ENCODE measurements at places on chromosomes 1 and 21.

- no peak for DNase-seq
These were observed 279.3 kb downstream of the PAPPA2 start for GRCh38 chr1:176742322-176742721.

DNA sequence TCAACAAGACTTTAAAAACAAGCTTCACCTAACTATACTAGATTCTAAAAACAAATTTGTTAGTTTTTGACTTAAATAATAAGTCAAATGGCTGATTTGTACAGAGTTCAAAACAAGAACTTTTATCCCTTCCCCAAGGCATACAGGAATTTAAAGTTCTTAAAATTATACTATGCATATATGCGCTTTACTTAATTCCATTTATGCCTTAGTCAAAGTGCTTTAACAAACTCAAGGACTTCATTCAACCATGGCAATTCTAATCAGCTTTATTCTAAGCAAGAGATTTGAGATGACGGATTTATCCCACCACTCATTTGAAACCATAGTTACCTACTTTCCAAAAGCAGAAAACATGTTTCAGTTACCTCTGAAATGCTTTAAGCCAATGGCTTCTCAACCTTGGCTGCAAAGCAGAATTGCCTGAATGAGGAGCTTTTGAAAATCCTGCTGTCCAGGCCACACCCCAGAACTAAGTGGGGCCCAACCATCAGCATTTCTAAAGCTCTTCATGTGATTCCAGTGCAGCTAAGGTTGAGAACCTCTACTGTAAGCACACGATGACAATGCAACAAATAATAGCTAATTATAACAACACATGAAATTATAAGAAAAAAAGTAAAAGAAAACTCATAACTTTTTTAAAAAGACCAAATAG lies 44.6 kb downstream of the TTLL7 start:
- no peak for DNase-seq

- no peak for DNase-seq
These were observed 4.3 kb upstream of the C1orf115 start for GRCh38 chr1:220685879-220686278.

GRCh38 chr1:75034376-75034775 lies 99.8 kb upstream of the LHX8 start:
- no peak for DNase-seq

GRCh38 chr1:71786218-71786617 lies 496.1 kb downstream of the NEGR1 start:
- no peak for DNase-seq

- DNase-seq = no peak
These were observed at the start of gene TFF3 for GRCh38 chr21:42315296-42315891. Gene TFF3 (minus strand): TSS chr21:42315409. CDS start chr21:42315374, 35 bp downstream.

- DNase-seq = peak; percentile 27
These were observed 448 bp downstream of the GATAD2B start for GRCh38 chr1:153922076-153922971.

DNA sequence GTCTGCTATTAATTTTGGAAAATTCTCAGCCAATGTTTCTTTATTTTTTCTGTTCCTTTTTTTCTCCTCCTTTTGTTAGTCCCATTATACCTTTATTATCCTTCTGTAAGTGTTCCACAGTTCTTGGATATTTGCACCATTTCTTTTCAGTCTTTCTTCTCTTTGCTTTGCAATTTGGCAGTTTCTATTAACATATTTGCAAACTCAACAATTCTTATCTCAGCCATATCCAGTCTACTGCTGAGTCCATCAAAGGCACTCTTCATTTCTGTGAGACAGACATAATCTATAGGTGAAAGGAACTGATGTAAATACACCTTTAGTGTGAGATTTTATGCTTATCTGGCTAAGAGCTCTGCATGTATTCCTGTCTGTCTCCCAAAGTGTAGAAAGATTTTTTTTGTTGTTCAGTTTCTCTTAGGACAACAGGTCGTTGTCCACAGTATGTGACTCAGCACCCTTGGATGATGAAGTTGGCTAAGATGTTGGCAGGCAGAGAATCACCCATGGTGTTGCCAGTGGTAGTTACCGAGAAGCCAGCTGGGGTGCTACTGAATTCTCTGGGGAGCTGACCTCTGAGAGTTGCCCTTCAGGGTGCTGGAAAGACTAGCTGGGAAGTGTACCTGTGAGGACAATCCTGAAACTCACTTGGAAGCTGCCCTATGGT lies 38.4 kb downstream of the LEPR start:
- DNase-seq = no peak

DNA sequence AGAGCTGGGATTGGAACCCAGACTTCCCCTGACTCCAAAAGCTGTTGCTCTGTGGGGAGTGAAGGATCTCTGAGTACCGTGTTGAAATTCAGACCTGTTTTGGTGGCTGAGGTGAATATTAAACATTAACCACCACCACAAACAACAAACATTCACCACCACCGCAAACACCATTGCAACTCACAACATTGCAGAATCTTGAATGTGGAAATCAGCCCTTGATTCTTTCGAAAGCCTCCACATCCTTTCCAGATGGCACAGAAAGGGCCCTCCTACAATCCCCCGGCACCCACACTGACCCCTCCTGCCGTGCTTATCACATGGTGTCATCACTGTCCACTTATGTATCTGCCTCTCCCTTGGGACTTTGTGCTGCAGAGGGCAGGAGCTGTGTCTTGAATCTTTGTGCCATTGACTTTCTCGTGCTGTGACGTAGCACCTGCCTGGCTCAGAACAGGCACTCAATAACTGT lies 1.4 kb downstream of the CDA start:
- no peak for DNase-seq

GRCh38 chr1:160017592-160017991 lies 14.2 kb downstream of the PIGM start:
- no peak for DNase-seq

GRCh38 chr1:20634065-20634593 lies 871 bp downstream of the PINK1 start:
- no peak for DNase-seq

GRCh38 chr1:114218361-114219171 lies 64.9 kb upstream of the SYT6 start:
- no peak for DNase-seq

DNA sequence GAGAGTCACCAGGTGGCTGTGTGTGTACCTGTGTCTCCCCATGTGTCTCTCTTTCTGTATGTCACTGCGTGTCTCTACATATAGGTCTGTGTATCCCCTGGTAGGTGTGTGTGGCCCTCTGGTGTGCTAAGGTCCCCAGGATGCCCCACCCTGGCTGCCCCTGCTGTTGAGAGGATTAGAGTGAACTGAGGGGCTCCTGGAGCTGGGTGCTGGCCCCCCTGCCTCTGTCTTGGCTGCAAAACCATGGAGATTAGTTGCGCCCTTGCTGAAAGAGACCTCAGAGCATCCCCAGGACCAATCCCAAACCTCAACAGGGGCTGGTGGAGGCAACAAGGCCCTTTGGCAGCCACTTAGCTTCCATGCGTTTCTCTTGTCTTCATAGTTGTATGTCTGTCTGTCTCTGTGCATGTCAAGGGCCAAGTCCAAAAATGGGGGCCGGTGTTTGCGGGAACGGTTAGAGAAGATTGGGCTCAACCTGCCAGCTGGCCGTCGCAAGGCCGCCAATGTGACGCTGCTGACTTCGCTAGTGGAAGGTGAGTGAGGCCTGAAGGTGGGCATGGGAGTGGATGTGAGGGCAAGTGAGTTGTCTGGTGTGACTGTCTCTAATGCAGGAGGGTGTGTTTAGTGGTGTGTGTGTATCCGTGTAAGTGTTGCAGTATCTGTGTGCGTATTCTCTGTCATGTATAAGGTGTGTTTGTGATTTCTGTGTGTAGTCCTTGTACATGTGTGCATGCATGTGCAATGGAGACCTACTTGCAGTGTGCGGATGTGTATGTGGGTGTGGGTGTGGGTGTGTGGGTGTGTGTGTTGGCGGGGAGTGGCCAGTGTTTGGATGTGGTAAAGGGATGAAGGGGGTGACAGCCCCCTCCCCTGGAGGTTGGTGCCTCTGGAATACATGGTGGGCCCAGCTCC lies 16.7 kb downstream of the TFAP2E start:
- no peak for DNase-seq

DNA sequence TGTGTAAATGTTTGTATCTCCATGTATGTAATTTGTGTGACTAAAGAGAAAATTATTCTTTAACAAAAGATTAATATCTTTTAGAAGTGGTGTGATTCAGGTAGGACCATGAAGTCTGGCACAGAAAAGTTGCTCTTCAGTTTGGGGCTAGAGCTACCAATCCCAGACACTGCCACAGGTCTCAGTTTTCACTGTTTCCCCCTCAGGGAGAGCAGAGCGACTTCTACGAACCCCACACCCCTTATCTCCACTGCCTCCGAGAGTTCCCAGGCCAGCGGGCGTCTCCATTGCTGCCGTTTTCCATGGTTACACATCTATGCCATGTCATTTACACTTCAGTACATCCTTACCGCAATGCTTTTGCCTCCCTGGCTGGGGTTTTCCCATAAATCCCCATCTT lies 93.0 kb upstream of the SMYD2 start:
- no peak for DNase-seq

DNA sequence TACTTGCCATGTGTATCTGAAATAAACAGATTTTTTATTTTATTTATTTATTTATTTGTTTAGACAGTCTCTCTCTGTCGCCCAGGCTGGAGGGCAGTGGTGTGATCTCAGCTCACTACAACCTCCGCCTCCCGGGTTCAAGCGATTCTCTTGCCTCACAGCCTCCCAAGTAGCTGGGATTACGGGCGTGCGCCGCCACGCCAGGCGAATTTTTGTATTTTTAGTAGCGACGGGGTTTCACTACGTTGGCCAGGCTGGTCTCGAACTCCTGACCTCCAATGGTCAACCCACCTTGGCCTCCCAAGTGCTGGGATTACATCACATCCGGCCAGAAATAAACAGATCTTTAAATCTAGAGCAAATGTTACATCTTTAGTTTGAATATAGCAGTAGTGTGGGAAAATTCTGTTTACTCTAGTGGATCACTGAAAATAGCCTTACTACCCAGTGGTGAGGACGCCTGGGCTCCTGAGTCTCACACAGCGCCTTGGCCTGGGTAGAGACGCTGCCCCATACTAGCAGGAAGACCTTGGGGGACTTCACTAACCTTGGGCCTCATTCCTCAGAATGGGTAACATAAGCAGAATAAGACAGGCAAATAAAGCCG lies 709 bp downstream of the GART start:
- no peak for DNase-seq

- DNase-seq = no peak
These were observed 202.4 kb downstream of the DNAH14 start for GRCh38 chr1:225131869-225132268.

DNA sequence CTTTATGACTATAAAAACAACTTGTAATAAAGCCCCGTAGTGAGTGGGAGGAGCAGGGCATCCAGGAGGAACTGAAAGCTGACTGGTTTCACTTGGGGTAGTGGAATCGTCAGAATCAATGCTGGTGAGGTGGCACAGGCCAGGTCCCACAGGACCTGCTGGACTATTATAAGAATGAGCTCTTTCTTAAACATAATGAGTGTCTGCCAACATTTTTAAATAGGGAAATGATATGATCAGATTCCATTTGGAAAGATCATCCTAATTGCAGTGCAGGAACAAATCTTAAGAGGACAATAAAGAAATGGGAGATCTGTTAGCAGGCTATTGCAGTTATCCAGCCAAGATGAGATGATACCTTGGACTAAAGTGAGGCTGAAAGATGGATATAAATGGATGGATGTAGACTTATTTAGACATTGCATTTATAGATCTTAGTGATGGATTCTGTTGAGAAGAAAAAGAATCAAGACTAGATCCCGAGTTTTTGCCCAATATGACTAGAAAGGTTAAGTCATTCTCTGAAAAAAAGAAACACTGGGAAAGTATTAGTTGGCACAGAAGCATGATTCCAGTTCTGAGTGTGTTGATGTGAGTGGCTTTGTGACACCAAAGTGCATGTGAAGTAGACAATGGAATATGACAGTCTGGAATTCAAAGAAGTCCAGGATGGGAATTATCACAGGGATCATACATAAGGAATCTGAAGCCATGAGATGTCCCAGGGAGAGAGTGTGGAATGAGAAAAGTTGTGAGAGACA lies 153.3 kb upstream of the SGIP1 start:
- DNase-seq = no peak

- DNase-seq = peak; percentile 69
These were observed 10.4 kb downstream of the C1orf226 start for GRCh38 chr1:162391790-162392563.

DNA sequence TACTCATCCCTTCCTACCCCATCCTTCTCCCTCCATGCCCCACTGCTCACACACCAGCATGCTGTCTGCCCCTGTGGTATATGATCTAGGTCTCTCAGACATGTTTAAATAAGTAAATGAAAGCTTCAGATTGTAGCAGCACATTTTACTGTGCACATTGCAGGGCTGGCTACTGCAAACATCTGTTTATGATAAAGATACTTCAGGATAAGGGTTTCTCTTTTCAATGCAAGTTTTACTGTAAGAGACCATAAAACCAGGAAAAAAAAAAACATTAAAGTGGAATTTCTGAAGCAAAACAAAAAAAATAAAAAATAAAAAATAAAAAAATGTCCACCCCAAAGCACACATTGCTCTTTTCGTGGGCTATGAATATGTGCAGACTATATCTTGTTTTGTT lies 184.4 kb downstream of the USH2A start:
- DNase-seq = no peak

DNA sequence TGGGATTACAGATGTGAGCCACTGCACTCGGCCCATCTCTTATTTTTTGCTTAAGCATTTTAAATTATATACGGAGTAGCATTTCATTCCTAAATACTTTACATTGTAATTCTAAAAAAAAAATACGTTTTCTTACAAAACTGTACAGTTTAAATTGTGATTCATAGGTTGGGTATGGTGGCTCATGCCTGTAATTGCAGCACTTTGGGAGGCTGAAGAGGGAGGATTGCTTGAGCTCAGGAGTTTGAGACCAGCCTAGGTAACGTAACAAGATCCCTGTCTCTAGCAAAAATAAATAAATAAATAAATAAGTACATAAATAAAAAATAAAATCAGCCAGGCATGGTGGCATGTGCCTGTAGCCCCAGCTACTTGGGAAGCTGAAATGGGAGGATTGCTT lies 24.6 kb downstream of the TBCE start:
- no peak for DNase-seq

DNA sequence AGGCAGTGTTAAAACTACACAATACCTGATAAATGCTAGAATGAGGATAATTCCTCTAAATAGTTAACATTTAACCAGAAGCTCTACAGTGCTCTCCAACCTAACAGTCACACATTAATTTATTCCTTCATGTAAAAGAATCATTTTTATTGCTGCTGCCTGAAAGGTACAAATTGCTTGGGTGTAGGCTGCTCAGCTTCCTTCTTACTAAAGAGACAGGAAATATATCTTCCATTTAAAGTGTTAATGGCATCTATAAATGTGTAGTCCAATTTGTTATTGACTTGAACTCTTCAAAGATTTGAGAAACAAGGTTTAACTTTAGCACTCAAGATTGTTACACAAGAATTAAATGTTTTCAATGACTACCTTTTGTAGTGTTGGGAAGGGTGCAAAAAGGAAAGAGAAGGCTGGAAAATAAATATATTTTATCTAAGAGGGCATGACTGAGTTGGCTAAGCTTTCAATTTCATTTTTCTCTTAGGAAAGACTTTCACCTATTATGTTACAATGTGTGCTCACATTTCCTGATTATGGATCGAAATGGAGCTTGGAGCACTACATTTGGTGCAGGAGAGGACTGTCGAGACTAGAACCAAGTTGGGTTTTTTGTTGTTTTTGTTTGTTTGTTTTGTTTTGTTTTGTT lies 105.5 kb upstream of the CACYBP start:
- no peak for DNase-seq

- peak; percentile 51 for DNase-seq
These were observed 52.7 kb upstream of the WASF2 start for GRCh38 chr1:27542463-27543273.
